ENCODE measurements at places on chromosomes 2 and 18.

DNA sequence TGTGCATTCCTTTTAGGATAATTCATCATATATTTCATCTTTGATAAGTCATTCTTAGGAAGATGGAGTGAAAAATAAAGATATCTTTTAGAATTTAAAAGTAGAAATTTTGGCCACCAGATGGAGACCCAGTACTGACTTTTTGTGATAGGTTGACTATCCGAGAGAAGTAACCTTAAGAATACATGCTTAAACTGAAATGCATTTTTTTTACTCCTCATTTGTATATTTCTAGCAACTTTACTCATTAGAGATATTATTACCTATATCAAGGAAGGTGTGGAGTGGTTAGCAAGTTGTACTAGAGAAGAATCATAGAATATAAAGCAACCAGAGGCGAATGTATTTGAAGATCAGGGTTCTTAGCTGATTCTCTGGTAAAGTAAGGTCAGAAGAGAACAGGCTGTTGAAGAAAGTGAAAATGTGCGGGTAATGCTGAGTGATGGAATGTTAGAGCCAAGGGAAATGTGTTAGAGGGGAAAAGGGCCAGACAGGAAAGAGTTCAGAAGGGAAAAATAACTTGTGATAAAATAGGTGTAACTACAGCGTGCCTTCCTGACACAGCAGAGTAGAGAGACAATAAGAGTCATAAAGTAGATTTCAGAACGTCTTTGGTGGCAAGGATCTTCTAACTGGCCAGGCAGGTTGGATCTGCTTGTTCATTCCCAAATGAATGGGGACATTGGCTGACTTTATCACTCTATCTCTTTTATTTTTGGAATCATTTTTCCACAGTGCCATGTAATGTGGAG is 52.3 kb downstream of the TDRD15 start:
- no peak for DNase-seq

- DNase-seq, result no peak
Observed at GRCh38 chr2:210533389-210533788, 23.0 kb upstream of the CPS1 start.

DNA sequence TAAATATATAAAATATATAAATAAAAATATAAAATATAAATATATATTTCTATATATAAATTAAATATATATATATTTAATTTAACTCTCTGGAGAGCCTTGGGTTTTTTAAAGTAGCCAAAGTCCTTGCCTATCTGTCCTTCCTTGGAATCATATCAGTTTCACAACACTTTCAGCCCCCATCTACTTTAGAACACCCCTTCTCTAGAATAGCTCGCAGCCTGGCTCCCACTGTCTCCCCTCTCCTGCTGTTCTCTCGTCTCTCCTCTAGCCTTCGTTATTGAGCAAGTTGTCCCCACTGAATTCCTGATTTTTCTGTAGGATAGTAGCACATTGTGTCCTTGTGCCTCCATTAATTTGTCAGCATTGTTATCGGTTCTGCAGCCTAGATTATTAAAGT is 677.0 kb downstream of the RNF144A start:
- DNase-seq, result no peak

DNA sequence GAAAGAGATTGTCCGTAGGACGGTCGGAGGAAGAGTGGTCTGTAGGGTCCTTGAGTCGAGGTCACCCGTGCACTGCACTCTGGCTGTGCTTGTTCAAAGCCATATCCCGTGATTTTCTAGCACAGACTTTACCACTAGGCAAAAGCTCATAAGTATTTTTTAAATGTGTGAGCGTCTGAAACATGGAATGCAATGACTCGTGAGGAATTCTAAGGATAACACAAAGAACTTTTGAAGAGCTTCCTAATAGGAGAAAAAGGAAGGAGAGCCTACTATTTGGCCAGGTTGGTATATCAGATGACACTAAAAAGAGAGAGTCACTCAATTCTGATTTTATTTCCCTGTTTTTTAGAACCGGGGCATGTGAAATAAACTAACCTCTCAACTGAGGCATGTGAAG is 68.3 kb downstream of the CD28 start:
- DNase-seq, result no peak

- no peak for DNase-seq
Observed at GRCh38 chr18:25176518-25177042, 175.4 kb downstream of the ZNF521 start.

- DNase-seq, result no peak
Observed at GRCh38 chr2:236828820-236829219, 256.9 kb upstream of the COPS8 start.

DNA sequence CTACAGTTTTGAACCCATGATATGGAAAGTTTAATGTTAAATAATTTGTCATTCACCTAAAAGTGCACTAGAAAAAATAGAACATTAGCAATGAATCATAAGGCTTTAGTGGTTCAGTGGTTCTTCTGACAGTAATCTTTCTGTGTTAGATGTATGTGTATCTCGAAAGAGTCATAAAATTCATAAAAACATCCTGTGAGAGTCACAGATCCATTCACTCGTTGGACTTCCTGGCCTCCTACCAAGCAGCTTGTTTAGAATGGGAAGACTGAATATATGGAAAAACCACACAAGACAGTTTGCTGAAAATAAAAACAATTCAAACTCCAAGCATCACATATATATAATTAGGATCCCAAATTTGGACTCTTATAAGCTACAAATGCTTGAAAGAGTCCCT is 34.8 kb downstream of the ADNP2 start:
- no peak for DNase-seq

DNA sequence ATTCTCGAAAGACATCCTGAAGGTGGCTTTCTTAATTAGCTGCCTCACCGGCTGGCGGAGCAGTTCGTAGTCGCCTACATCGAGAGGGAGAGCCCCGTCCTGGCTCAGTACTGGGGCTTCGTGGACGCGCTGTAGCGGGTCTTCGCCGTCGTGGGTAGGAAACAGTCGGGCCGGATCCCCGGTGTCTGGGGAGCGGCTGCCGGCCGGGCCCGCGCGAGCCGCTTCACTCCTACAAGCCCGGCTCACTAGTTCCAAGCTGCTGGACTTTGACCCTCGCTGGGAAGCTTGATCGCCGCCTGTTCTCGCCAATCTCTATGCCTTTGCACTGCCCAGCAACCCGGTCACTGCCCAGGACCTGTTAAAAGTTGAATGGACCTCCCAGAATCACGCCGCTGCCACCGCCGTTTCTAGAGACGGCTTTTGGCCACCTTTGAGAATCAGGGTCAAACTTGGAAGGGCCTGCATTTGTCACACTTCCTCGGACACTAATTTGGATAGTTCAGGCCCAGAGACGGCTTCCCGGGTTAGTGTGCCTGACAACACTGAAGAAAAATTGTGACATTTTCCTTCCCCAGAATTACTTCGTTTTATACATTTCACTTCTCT is 41.4 kb upstream of the AKAIN1 start:
- peak; percentile 21 for DNase-seq

- no peak for DNase-seq
Observed at GRCh38 chr2:11746807-11747459, 501 bp downstream of the LPIN1 start.

- no peak for DNase-seq
Observed at GRCh38 chr2:120291401-120292311, 39.0 kb downstream of the RALB start.

- peak; percentile 58 for DNase-seq
Observed at GRCh38 chr18:79400091-79400590, 4.4 kb downstream of the NFATC1 start.

DNA sequence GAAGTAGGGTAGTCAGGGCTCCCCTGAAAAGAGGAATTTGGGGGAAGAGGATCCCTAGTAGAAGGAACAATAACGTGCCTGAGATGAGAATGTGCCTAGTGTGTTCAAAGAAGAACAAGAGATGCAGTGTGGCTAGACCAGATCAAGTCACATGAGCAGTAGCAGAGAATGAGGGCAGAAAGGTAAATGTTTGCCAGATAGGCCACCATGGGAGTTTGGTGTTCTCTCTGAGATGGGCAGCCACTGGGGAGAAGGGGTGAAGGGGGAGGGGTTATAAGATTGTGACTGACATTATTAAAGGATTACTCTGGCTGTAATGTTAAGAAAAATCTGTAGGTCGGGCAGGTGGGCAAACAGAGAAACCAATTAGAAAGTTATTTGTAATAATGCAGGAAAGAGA is 166.0 kb downstream of the LCLAT1 start:
- no peak for DNase-seq

DNA sequence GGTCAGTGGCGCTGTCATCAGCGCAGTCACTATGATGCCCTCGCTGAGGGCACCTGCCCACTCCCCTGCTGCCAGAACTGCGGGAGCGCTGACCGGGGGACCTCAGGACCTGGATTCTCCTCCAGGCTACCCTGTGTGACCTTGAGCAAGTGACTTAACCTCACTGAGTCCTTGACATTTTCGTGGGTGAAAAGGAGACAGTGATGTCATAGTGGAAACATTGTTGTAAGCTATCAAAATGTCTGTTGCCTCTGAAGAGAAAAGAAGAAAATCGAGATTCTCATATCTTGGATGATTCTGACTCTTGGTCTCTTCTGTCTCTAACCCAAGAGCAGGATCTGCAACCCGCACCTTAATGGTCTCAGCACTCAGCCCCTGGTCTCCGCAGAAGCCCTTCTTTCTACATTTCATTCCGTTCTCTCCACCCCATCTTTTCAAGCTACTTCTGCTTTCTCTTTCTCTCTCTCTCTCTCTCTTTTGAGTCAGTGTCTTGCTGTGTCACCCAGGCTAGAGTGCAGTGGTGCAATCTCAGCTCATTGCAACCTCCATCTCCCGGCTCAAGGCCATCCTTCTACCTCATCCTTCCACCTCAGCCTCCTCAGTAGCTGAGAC is 978 bp upstream of the TUBA4A start:
- DNase-seq, result no peak

DNA sequence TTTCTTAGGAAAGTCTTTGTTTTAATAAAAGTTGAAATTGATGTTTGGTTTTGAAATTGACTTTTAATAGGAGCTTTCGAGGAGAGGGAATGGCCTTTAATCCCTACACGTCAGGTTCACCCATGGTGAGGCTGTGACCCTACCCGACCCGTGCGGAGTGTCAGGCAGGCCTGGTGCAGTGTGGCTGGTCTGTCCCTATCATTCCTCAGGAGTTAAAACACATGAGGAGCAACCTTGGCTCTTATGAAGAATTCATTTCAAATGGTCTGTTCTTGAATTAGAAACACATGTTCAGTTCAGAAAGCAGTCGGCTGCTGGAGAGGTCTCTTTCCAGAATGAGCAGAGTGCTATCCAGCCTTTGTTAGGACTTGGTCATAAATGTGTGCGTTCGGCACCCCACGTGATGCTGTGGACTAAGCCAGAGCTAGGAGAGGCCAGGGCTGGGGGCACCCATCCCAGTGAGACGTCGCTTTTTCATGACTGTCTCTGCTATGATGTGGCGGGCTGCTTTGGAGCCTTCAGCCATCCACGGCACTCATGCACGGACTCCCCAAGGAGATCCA is 54.7 kb downstream of the EMILIN2 start:
- no peak for DNase-seq

- no peak for DNase-seq
Observed at GRCh38 chr2:44233450-44234128, 41.7 kb upstream of the SLC3A1 start.

DNA sequence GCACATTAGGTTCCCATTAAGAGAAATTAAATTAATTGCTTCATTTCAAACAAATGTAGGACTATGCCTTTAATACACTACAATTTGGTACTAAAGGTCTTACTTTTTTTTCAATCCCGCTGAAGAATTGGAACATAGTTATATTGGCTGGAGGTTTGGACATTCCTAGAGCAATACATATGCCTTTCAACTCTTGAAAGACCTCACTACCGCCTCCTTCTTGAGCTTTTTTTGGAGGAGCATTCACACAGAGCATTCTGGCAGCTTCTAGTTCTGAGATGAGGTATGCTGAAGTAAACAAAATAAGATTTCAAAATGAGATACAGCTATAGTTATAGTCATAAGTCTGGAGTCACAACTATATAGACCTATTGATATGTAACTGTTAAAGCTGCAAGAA is 10.9 kb downstream of the FAM98A start:
- no peak for DNase-seq

GRCh38 chr18:24703316-24703715 is 242.9 kb downstream of the HRH4 start:
- DNase-seq, result no peak

GRCh38 chr2:143026411-143027054 is 102.7 kb upstream of the ARHGAP15 start:
- DNase-seq, result no peak

GRCh38 chr2:134362740-134363139 is 108.9 kb downstream of the MGAT5 start:
- DNase-seq, result no peak

GRCh38 chr2:189581354-189582139 is 961 bp upstream of the SLC40A1 start:
- no peak for DNase-seq

DNA sequence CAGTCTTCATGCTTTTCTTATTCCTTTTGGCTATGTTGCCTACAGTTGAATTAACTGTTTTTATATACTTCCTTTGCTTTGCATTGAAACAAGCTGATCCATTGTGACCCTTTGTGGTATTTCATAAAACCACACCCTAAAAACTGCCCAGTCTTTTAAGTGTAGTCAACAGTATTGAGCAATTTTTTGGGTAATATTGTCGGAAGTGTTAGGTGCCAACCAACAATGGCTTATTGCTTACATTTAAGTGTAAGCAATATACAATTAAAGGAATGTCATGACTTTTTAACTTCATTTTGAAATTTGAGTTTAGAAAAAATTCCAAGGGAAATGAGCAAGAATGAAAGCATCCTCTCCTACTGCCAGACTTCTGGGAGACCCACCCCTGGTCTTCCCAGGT is 174.1 kb downstream of the NEDD4L start:
- no peak for DNase-seq

DNA sequence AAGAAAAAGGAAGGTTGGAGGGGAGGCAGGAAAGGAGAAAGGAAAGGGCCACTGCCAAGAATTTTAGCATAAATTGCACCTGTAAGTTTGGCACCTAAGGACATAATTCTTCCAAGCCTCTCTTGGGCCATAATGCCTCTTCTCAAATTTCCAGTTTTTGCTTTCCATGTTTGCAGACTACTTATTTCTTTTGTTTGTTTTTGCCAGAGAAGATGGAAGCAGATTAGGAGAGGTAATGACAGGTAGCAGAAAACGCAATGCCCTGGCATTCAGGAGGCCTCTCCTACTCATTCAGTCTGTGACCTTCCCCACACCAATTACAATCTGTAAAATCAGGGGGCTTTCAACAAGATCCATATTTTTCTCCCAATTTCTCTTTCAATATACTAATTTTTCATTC is 56.8 kb downstream of the MRPL33 start:
- no peak for DNase-seq

- DNase-seq, result no peak
Observed at GRCh38 chr2:237574894-237575868, 8.8 kb downstream of the PRLH start.

DNA sequence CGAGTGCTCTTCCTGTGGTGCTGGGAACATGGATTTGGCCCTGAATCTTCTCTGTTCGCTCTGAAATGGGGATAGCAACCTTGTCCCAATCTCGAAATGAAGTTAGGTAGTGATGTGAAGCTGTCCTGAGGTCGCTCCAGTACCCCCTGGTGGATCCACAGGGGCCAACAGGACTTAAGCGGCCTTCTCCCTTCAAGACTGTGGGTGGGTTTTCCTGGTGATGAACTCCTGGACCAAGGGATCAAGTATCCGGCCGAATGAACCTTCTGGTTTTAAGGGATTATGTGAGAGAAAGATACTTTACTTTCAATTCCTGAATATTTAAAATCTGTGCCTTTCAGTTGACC is 156.5 kb downstream of the NAPG start:
- DNase-seq, result no peak

GRCh38 chr2:72003124-72003523 is 144.5 kb downstream of the CYP26B1 start:
- DNase-seq, result no peak

- no peak for DNase-seq
Observed at GRCh38 chr2:122851972-122852531, 1096.6 kb downstream of the TSN start.

Measured in stimulated activated CD8-positive, alpha-beta memory T cell treated with anti-CD3 and anti-CD28 coated beads, Interleukin-2, amount 100 ng/mL, for 1 hour (primary cell).